ENCODE measurements at places on chromosomes 1 and 21.

- no peak for DNase-seq
Observed at GRCh38 chr1:25811384-25812082, 8.2 kb upstream of the MTFR1L start.

DNA sequence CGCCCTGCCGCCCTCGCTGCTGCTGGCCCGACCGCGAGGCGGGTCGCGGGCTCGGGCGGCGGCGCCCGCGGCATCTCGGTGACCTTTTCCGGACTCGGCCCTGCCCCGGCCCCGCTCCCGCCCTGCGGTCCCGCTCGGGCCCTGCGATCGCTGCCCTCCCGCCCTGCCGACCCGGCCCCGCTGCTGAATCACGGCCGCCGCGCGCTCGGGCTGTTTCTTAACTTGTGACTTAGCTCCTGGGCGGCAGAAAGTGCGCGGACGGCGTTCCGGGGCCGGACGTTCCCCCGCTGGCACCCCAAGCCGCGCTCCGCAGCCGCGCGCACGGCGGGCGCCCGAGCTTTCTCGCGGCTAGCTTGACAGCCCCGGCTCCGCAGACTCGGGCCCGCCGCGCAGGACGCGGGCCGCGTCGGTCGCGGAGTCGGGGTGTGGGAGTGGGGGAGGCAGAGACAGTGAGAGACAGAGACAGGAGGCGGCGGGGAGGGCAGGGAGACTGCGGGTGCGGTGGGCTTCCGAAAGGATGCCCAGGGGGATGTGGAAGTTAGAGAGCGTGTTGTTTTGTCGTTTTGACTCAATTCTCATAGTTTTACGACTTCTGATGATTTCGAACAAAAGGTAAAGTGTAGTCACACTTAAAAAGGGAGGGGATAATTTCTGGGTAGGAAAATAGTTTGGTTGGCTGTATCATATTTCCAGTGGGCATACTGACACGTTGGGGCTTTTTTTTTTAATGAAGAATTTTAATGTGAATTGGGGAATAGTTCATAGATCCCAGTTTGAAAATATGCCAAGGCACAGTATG, 49.8 kb downstream of the PRDM2 start:
- DNase-seq = no peak

GRCh38 chr1:22572818-22573217, 9.5 kb downstream of the EPHA8 start:
- no peak for DNase-seq

- DNase-seq = no peak
Observed at GRCh38 chr1:4617506-4617905, 36.9 kb upstream of the AJAP1 start.

GRCh38 chr21:37386151-37386550, 19.6 kb downstream of the DYRK1A start:
- no peak for DNase-seq

GRCh38 chr1:107993920-107994319, 28.9 kb upstream of the VAV3 start:
- no peak for DNase-seq

DNA sequence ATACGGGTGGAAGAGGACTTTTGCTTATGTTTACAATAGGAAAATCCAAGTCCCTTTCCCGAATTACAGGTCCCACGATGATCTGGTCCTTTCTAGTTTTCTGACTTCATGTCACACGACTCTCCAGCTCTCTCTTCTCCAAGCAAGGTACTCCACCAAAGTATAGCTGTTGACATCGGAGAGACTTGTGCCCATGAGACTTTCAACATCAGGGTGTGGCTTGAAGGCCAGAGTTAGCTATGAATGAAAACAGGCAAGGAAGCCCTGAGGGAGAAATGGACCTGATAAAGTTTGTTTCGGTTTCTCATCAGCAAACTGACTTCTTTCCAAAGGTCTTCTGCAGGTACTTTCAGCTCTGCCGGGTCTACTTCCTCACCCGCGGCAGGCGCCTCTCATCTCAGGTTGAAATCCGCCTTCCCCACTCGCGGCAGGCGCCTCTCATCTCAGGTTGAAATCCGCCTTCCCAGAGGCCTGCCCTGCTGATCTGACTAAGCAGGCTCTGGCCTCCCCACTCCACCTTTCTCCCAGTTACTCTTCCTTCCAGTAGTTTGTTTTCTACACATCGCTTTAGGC, 2.1 kb upstream of the PER3 start:
- no peak for DNase-seq

- no peak for DNase-seq
Observed at GRCh38 chr1:167995038-167995437, 58.2 kb upstream of the MPC2 start.

DNA sequence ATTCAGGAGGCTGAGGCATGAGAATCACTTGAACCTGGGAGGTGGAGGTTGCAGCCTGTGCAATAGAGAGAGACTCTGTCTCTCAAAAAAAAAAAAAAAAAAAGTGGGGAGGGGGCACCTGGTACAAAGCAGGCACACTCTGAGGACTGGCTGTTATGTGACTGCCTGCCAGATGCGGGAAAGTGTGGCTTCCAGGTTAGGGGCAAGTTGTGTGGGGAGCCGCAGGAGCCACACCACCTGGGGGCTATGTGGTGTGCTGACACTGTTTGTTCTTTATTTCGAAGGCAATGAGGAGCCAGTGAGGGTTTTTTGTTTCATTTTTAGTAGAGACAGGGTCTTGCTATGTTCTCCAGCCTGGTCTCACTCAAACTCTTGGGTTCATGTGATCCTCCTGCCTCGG, 5.7 kb downstream of the THEMIS2 start:
- no peak for DNase-seq

GRCh38 chr1:39689214-39689613, 2.0 kb downstream of the HPCAL4 start:
- DNase-seq = no peak

GRCh38 chr1:231699784-231700183, 73.2 kb downstream of the DISC1 start:
- DNase-seq = no peak

- no peak for DNase-seq
Observed at GRCh38 chr1:6996866-6997265, 211.6 kb downstream of the CAMTA1 start.

DNA sequence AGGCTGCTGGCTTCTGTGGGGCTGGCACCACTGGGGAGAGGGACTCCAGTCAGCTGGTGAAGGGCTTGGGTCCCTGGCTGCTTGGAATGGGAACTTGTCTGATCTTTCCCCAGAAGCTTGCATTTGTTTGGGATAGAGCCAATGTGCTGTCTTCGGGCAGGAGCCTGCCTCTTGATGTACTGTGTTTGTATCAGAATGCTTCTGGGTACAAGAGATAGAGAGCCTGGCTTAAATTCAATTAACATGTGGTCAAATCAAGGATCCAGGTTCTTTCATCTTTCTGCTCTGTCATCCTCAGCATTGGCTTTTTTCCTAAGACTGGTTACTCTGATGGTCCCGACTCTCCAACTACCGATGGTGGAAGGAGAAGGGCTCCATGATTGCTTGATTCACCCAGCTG, 16.0 kb upstream of the PROK1 start:
- no peak for DNase-seq

DNA sequence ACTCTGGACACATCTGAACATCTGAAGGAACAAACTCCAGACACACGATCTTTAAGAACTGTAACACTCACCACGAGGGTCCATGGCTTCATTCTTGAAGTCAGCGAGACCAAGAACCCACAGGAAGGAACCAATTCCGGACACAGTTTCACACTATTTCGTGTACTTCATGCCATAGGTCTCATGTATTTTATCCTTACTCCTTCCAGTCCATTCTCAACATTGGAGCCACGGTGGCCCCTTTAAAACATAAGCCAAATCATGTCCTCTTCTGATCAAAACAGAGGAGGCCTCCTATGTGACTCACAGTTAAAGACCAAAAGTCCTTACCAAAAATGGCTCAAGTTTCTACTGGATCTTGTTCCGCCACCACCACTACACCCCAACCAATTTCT, 29.8 kb upstream of the RCOR3 start:
- no peak for DNase-seq

- DNase-seq = no peak
Observed at GRCh38 chr1:211613108-211613947, 34.4 kb upstream of the SLC30A1 start.

DNA sequence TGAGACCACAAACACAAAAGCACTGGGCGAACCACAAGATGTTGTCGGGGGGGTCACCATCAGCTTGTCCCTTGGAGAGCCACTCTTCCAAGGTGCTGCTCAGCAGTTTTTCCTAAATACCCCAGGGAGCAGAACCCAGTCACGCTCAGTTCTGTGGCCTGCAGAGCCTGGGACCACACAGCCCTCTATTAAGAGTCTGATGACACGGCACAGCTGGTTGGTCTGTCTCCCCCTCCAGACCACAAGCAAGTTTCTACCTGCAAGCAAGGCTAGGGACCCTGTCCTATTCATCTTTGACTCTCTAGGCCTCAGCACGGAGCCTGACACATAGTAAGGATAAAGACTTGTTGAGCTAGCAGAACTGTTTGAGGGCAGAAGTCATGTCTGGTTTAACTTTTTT, 28.5 kb downstream of the SLC9A1 start:
- DNase-seq = no peak

GRCh38 chr1:11214698-11215380, 25.7 kb downstream of the ANGPTL7 start:
- DNase-seq = no peak

- DNase-seq = no peak
Observed at GRCh38 chr1:234656944-234657654, 47.1 kb upstream of the IRF2BP2 start.

DNA sequence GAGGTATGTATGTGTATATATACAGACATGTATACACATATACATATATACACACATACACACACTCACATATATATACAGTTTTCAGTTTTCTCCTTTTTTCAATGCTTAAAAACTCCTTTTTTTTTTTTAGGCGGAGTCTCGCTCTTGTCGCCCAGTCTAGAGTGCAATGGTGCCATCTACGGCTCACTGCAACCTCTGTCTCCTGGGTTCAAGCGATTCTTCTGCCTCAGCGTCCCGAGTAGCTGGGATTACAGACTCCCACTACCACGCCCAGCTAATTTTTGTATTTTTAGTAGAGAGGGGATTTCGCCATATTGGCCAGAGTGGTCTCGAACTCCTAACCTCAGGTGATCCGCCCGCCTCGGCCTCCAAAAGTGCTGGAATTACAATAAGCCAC, 27.0 kb downstream of the STYXL2 start:
- no peak for DNase-seq

DNA sequence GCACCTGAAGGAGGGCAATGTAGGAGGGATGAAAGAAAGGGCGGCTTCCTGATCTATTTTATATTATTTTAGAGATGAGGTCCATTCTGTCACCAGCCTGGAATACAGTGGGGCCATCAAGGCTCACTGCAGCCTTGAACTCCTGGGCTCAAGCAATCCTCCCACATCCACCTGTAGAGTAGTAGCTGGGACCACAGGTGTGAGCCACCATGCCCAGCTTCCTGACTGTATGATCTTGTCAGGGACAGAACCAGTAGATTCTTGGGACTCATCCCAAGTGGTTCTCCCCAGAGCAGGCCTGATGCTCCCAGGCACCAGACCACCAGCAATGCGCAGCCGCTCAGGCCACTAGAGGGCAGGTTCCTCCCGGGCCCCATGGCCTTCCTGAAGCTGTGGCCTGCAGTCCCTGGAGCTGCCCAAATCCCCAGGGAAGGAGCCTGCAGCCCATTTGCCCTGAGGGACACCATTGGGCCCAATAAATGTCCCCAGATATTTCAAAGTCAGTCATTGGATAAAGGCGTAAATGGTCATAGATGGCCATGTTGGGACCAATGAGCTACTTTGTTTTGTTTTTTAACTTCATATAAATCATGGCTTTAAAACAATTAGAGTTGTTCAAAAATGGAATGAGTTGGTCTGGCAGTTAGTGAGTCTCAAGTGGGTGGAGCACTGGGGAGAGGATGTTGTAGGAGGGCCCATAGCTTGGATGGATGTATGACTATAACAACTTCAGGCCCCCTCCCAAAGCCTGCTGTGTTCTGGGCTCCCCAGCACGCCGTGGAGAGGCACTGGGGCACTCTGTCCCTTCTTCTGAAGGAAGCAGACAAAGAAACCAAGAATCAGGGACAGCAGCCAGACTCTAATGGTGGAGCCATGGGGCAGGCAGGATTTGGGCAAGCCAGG, 44.7 kb upstream of the GOLT1A start:
- no peak for DNase-seq

GRCh38 chr1:111234258-111234657, 6.7 kb downstream of the CHI3L2 start:
- no peak for DNase-seq

DNA sequence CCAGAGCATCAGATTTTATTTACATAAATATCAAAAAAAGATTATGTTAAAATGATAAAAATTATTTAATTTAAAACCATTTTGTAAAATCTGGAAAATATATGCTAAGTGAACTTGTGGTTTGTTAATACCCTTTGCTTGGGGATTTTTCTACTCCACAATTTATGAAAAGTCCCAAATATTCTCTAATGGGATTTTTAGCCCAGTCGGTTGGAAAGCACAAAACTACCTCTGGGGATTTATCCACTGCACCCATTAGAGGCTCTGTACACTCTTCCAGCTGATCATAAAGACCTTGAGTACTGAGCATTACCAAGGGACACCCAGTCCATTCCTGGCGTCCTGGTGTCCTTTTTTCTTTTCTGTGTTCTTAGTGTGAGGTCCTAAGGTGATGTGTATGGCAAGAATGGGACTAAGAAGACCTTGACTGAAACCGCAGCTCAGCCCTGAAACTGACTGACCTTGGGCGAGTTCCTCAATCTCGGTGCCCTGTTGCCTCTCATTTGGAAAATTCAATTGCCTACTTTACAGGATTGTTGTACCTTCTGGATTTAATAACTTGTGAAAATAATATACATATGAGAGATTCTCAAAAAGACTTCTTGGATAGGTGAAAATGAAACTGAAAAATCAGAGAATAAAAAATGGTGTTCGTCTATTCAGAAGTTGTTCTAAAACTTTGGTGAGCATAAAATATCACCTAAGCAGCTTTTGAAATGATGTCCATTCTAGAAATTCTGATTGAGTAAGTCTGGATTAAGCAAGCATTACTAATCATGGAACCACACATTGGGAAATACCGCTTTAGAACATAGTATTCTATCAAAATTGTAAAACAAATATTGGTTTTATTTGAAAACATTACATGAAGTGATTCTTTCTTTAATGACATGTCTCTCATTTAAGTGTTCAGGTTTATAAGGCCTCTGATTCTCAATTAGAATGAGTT, 21.5 kb upstream of the SAMSN1 start:
- DNase-seq = no peak

- DNase-seq = no peak
Observed at GRCh38 chr1:76037324-76037723, 37.2 kb upstream of the ST6GALNAC3 start.

DNA sequence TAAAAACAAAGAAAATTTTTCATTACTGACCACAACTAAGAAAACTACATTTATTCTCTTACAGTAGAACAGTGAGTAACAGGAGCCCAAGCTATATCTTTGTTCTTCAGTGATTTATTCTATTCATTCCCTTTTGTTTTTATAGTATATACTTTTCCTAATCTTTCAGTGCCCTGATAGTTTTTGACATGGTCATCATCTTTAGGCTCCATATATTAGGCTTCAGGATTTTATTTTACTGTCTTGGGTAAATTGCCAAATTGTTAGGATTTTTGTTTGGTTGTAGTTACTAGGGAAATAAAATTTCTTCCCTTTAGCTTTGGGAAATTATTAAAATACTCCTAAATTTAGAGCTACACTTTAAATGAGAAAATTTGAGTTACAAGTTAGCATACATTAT, 10.3 kb downstream of the FBXO28 start:
- no peak for DNase-seq

GRCh38 chr1:18882486-18882885, 19.9 kb downstream of the ALDH4A1 start:
- DNase-seq = no peak

GRCh38 chr1:173139706-173140105, 67.4 kb downstream of the TNFSF4 start:
- no peak for DNase-seq

- DNase-seq = peak; percentile 61
Observed at GRCh38 chr1:89064632-89065031, 376 bp downstream of the GBP1 start.

GRCh38 chr1:74222701-74223100, 12.5 kb upstream of the TNNI3K start:
- DNase-seq = no peak
